ENCODE measurements at places on chromosomes 6 and 20. TPM values are rescaled to one million over a fixed set of nuclear protein-coding genes. Genes with fewer than 3 reads are reported as not detected.
A peak's percentile ranks its signal among the peaks of the same experiment; 100 is the strongest.

DNA sequence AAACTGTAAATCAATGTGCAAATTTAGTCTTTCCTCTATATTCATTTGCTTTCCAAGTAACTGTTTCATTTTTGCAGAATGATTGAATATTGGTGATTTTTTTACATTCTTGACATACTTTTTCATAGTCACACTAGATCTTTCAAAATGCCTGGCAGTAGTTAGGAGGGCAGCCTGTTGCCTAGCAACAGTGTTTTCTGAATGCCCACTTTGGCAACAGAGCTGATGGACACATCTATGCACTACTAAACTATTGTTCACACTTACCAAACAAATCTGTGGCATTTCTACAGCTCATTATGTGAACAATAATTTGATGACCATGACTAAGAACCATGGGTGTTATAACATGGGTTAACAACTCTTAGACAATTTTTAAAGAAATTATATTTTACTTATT lies 438.0 kb upstream of the IMPG1 start:
- DNase-seq = no peak

DNA sequence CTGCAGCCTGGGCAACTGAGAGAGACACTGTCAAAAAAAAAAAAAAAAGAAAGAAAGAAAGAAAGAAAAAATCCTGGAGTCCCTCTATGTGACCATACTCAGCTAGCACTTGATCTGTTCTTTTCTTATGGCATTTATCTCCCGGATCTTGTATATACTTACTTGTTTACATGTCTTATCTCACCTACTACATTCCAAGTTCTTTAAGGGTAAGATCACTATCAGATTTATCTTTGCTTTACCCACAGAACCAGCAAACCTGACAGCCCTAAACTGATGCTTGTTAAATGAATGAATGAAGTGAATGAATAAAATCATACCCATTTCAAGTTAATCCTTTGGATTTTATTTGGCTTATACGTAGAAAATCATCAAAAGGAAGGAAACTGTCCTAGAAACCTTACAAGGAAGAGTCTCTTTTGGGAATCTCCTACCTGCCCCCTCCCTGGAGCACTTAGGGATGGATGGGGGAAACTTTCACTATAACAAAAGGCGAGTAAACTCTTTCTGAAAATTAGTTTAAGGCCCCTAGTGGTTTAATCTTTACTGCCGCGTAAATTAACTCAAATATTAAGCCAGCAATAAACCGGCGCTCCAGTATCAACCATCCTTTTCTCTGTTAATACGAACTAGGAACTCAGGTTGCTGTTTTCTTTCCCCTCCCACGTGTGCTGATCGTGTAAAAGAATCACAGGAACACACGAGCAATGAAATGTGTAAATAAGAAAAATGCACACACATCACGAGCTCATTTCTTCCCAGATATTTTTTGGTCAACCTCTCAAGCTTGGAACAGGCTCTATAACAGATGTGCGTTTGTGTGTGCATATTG lies 1.3 kb upstream of the UTRN start:
- DNase-seq = peak; percentile 13

DNA sequence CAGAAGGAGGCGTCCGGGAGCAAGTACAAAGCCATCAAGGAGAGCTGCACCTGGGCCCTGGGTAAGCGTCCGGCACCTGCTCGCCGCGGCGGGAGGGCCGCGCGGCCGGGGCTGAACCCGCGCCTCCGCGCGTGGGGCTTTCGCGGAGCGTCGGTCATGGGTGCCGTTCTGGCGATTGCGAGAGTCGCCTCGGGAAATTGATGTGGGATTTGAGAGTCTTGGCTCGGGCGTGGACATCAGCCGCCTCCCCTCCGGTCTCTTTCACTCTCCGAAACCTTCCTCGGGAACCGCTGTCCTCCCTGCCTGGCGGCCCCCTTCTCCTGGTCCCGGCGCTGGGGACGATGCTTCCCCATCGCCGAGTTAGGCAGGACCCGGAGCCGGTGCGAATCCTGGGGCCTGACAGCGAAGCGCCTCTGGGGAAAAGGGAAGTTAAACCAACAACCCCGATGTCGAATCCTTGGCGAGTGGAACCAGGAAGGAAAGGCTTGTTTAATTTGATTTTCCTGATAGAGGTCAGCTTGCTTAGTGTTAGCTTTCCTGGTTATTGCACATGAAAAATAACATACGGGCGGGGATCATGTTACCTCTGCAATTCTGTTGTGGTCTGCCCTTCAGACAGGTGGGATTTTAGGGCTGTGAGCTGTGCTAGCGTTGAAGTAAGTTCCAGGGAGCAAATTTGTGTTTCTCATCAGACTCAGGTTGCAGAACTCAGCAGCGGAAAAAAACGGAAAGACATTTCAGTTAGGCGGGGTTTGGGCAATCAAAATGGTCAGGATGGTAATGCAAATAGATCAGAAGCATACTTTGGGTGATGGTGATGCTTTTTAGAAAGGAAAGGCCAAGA lies 594 bp downstream of the ARFGEF3 start:
- peak; percentile 2 for DNase-seq

GRCh38 chr6:14770040-14770439 lies 475.8 kb upstream of the JARID2 start:
- DNase-seq = no peak

GRCh38 chr6:31076611-31077010 lies 35.8 kb downstream of the C6orf15 start:
- no peak for DNase-seq

DNA sequence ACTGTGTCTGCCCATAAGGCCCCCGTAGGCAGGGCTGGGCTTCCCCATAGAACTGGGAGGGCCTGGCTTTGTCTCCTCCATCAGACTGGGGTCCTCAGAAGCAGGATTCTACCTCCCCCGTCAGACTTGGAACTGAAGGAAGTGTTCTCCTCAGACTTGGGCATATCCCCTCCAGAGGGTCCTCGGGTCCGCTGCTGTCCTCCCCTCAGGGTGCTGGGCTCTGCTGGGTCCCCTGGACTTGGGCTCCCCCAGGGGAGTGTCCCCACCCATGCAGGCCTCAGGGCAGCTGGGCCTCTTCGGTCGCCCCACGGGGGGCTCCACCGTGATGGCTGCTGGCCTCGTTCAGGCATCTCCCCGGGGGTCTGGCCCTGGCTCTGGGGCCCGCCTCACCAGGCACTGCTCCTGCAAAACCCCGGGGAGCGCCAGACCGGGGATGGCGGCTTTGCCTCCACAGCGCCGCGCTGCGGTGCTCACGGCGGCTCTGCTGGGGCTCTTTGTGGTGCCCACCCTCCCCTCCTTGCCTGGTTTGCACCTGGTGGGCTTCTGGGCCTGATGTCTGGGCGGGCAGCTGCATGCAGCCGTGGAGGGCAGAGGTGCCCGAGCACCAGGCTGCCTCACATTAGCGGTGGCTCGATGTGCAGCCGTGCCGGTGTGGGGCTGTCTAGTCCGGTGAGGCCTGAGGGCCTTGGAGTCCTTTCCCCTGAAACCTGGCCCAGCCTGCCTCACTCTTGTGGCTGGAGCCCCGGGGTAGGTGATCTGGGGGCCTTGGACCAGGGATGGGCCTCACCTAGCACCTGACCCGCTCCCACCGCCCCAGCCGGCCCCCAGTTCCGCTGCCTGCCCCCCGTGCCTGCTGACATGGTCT lies 13.9 kb downstream of the COL20A1 start:
- DNase-seq = no peak

GRCh38 chr6:122648726-122649125 lies 38.5 kb downstream of the PKIB start:
- no peak for DNase-seq

DNA sequence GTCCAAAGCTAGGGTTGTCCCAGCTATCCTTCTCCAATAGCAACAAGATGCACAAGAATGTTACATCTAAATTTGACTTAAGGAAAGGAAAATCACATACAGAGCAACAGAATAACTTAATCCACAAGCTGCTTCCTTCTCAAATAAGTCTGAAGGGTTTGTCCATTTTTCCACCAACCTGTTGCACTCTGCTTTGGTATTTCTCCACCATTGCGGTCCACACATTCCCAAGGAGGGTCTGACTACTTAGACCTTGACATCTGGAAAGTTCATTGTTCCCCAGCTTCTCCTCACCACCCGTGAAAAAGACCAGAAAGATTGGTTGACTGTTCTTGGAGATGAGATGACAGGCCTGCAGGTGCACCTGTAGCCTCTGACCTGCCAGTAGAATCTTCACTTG lies 72.5 kb downstream of the PDSS2 start:
- no peak for DNase-seq

DNA sequence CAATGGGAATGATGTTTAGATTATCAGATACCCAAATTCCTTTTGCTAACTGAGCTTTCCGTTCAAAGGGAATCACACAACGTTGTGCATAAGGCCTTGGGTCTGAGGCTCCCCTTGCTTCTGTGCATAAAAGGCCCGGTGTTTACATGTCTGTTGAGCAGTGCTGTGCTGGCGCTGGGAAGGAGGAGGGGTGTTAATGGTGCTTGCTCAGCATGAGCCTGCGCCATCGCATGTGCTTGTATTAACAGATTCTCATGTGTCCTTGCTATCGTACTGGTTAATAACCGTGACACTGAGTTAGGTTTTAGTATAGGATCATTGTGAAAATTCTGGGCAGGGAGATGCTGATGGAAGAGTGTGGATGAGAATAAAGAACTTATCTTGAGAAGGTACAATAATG lies 62.3 kb upstream of the TRAF3IP2 start:
- DNase-seq = no peak

DNA sequence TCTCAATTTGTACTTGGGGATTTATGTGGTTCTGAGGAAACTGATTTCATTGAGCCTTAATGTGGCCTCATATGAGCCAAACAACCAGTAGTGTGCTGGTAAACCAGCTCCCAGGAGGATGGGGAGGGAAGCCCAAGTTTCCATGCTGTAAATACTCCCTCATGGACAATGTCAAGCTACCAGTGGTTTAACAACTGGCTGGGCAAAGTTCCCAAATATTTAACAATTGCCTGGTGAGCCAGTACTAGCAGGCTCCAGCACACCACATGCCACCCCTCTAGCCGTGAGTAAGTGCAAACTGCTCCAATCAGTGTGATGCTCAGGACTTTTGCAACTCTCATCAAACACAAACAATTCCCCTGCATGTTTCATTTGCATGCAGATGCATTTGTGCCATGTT lies 19.2 kb upstream of the CDKN1A start:
- no peak for DNase-seq

DNA sequence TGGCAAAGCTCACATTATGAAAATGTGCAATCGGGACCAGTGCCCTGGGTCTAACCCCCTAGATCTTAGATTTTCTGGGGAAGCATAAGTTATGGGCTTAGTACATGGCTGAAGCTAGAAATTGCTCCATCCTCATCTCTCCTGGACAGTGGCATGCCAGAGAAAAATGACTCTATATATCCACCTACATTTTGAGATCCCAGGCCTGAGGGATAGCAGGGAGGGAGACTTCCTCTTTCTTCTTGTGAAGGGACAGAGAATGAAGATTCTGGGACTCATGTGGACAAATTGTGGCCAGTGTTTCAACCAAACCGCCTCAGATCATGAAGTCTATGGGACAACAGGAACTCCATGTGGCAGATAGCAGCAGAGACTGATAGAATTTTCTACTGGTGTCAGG lies 35.4 kb downstream of the GSTA2 start:
- no peak for DNase-seq

GRCh38 chr6:26284537-26285142 lies 80.4 kb upstream of the BTN3A2 start:
- DNase-seq = peak; percentile 72

DNA sequence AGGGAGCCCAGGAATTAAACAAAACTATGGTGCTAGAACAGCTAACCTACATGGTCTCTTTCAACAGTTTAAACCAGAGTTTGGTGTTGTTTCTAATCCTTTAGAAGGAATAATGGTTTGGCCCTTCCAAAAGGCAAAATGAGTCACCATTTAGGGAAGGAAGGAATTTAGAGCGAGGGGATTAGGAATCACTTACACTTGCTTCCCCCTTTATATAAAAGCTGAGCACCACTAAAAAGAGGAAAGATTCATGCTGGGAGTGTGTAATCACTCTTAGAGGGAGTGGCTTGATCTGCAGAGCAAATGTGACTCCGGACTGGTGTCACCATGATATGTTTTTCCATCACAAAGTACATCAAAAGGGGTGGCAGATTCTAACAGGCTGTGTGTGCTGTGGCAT lies 63.6 kb downstream of the F13A1 start:
- no peak for DNase-seq

DNA sequence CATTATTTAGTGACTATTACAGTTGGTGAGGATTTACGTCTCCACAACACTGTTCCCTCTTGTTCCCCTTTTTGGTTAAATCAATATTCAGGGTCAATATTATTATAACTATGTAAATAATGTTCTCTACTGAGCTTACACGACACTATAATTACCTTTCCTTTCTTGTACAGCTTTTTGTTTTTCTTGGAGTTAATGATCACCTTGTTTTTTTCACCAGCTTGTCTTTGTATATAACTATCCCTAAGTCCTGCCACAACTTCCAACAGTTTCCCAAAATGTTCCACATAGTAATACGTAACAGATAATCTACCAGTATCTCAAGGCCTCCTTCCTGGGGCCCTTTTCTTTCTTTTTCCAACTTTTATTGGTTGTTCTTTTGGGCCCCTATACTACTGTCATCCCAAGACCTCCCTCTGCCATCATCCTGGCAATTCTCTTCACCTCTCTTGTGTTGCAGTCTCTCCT lies 142.0 kb upstream of the SOX4 start:
- no peak for DNase-seq

- DNase-seq = no peak
Measured at GRCh38 chr6:170201361-170201760, 89.5 kb downstream of the DLL1 start.

DNA sequence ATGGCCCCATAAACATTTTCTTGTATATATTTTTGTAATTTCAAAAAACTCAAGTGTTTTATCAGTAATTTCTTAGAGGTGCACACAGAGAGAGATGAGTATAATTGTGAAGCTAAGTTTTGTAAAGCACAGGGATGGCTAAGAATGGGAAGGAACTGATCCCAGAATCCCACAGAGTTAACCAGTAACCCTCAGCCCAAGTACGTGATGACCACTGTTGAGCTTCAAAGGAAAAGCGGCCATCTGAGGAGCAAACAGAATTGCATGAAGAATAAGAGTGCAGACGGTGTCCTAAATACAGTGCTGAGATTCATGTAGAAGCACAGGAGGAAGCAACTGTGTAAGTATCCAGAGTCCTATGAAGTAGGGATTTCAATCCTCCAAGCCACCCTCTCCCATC lies 28.1 kb upstream of the HLA-C start:
- DNase-seq = no peak

The STX16 gene
- 79.0 TPM for polyA plus RNA-seq

The PPP1R3D gene
- 2.6 TPM for polyA plus RNA-seq

The ATP9A gene
- 10.2 TPM for polyA plus RNA-seq

The HMGCLL1 gene
- 0.31 TPM for polyA plus RNA-seq

The FRS3 gene
- polyA plus RNA-seq = 2.0 TPM
